Airway epithelial cell (primary cell): ENCODE measurements at places on chromosomes 3 and 15. TPM values are rescaled to one million over a fixed set of nuclear protein-coding genes. Genes with fewer than 3 reads are reported as not detected.

C3orf85 gene
- not detected in 2 replicates for total RNA-seq

KNL1 gene
- total RNA-seq = 12.6 and 20.0 TPM in 2 replicates

MAPKBP1 gene
- 15.3 and 24.2 TPM in 2 replicates for total RNA-seq

STRIT1 gene
- not detected in 2 replicates for total RNA-seq

CILP gene
- 0.28 and 0.49 TPM in 2 replicates for total RNA-seq

RETNLB gene
- not detected in 2 replicates for total RNA-seq

ACSBG1 gene
- total RNA-seq = not detected in 2 replicates

SPTBN5 gene
- total RNA-seq = under 0.01 and 0.49 TPM in 2 replicates

FGD5 gene
- 0.28 TPM in 2 replicates for total RNA-seq

PKM gene
- total RNA-seq = 1,783 and 1,936 TPM in 2 replicates

VILL gene
- 41.4 and 53.0 TPM in 2 replicates for total RNA-seq

GREM1 gene
- 0.23 and 0.92 TPM in 2 replicates for total RNA-seq

TIPARP gene
- total RNA-seq = 73.1 and 101 TPM in 2 replicates

SCN5A gene
- total RNA-seq = not detected in 2 replicates

MYH15 gene
- 0.19 and 0.21 TPM in 2 replicates for total RNA-seq

ENTPD3 gene
- 8.8 and 13.0 TPM in 2 replicates for total RNA-seq

CAPN3 gene
- 1.5 and 1.7 TPM in 2 replicates for total RNA-seq

GOLGA6A gene
- total RNA-seq = not detected in 2 replicates

EAF2 gene
- 3.2 and 5.7 TPM in 2 replicates for total RNA-seq

ALDH1A3 gene
- 445 and 494 TPM in 2 replicates for total RNA-seq

AHSG gene
- 0.28 TPM in 1 of 2 replicates, not detected in the other for total RNA-seq

POLQ gene
- total RNA-seq = 3.7 and 4.9 TPM in 2 replicates

TRH gene
- not detected in 2 replicates for total RNA-seq

CPEB1 gene
- not detected in 2 replicates for total RNA-seq

GCSAM gene
- total RNA-seq = 1.1 and 2.4 TPM in 2 replicates

RARB gene
- total RNA-seq = 1.7 and 1.9 TPM in 2 replicates

ARPP21 gene
- total RNA-seq = not detected in 2 replicates

GP5 gene
- total RNA-seq = not detected in 2 replicates

SAMMSON gene
- total RNA-seq = not detected in 2 replicates

CADPS gene
- not detected in 2 replicates for total RNA-seq

GASK1A gene
- 0.07 and 0.98 TPM in 2 replicates for total RNA-seq

CHRD gene
- not detected in 2 replicates for total RNA-seq

SNX22 gene
- total RNA-seq = 0.05 and 0.35 TPM in 2 replicates

CAND2 gene
- total RNA-seq = 1.3 and 1.4 TPM in 2 replicates

PLXNB1 gene
- total RNA-seq = 108 and 120 TPM in 2 replicates

MESP1 gene
- total RNA-seq = 0.07 TPM in 1 of 2 replicates, not detected in the other

LRRK1 gene
- 5.5 and 7.0 TPM in 2 replicates for total RNA-seq

PLSCR4 gene
- total RNA-seq = 0.14 TPM in 1 of 2 replicates, not detected in the other
